Stimulated activated CD4-positive, alpha-beta T cell treated with anti-CD3 and anti-CD28 coated beads, Interleukin-2, amount 100 ng/mL, for 4 hours (primary cell): ENCODE measurements at places on chromosomes 1 and 21.

- no peak for DNase-seq
Measured at GRCh38 chr1:35441926-35442579, 115.2 kb downstream of the KIAA0319L start.

- no peak for DNase-seq
Measured at GRCh38 chr1:108936170-108936569, 27.1 kb downstream of the CLCC1 start.

DNA sequence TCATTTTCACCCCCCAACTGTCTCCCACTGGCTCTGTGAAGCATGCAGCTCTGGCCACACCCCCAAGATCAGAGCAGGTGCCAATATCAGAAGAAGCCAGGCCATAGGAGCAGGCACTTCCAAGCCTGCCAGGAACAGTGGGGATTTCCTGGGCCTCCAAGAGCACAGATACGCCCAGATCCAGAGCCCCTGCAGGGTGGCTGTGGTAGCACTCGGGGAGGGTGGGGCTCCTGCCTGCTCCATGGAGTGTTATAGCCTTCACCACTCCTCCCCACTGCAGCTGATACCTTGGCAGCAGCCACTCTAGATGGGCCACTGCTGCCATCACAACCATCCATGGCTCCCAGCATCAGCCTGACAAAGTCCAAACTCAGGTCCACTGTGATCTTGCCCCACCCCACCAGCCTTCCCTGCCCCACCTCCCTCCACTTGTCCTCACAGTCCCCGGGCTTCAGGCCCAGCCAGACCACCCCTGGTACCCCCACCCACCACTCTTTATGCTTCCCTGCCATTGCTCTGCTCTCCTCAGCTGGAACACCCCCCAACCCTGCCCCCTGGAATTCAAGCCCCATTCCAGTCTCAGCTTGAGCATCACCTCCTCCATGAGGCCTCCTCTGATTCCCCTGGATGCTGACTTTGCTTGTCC is 448.3 kb downstream of the MATN1 start:
- DNase-seq = no peak

DNA sequence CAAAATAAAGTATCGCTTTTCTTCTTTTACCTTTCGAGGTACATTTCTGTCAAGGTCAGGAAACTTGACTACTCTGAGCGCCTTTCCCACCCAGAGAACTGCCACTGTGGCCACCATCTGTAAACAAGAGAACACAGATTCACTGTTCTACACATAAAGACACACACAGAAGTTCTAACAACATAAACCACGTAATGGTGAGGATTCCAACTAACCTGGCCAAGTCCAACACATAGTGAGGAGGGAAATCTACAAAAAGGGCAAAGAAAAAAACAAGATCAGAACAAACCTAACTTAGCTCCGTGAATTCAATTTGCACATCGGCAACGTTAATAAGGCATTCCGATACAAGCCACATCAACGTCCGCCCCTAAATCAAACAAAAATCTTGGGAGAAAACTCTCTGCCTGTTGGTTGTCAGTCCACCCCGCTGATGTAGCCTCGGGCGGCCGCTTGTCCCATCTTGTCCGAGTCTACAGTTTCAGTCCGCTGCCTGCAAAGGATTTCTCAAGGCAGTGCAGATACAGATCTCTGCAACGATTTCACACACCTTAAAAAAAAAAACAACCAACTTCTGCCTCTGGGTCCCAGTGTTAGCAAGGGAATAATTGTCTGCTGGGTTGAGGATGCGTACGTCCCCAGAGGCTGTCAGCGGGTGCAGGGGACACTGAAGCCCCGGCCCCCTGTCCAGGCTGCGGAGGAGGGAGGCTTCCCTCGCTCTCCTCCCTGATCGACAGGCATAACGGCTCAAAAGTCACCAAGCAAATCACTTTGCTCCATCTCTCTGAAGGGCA is 1.0 kb downstream of the SLC35D1 start:
- no peak for DNase-seq
